ENCODE measurements at places on chromosomes 16 and 17. TPM values are rescaled to one million over a fixed set of nuclear protein-coding genes. Genes with fewer than 3 reads are reported as not detected.

The KCNH6 gene
- 0.57 TPM for total RNA-seq

The MPV17L gene
- total RNA-seq = 11.8 TPM

The TLCD2 gene
- total RNA-seq = 6.2 TPM

The KRT33B gene
- not detected for total RNA-seq

The LGALS9B gene
- total RNA-seq = not detected

GRCh38 chr16:8885674-8886592 is 3.8 kb downstream of the LITAFD start:
- peak; percentile 66 for DNase-seq
- peaks cover 4% of the 10 kb centered on the region for H3K36me3 ChIP-seq
- H3K27me3 ChIP-seq = no peaks in the 10 kb centered on the region
- no peak overlapping the region for H3K27ac ChIP-seq
- no peak overlapping the region for H3K4me3 ChIP-seq

DNA sequence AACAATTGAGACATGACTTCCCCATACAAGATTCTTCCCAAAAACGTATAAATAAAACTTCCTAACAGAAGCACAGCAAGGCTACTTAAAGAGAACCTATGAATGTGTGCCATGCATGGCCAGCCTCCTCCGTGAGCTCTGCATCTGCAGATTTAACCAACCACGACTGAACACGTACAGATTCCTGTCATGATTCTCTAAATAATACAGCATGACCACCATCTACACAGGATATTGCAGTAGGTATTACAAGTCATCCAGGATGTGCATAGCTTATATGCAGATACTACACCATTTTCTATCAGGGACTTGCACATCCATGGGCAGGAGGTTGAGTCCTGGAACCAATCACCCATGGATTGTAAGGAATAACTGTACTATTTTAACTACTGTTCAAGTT is 1.4 kb upstream of the QRICH2 start:
- H3K4me1 ChIP-seq = no peaks in the 10 kb centered on the region
- no peak for DNase-seq
- H3K27me3 ChIP-seq = no peaks in the 10 kb centered on the region

DNA sequence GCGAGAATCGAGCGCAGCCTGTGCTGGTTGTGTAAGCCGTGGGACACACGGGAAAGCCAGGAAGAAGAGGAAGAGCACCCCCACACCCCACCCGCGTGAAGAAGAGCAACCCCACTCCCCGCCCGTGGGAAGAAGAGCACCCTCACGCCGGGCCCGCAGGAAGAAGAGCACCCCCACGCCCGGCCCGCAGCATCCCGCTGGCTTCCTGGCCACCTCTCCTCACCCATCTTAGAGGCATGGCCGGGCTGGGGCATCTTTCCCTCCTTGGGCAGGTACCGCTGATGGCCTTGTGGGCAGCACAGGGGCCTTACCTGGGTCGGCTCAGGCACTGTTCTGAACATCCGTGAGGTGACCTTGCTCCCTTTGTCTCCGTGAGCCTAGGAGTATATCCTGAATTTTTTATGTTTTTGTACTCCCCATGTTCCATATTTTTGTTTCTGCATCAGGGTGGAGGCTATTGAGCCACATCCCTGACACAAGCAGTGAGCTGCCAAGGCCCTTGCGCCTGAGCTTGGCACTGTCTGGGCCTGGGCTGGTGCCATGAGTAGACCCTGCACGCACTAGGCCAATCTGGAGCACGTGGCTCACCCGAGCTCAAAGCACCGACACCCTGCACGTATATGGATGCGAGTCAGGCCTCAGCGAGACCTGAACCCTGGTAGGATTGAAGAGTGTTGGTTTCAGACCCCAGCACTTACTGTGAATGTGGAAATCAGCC is 71.4 kb upstream of the KCTD5 start:
- no peak overlapping the region for H3K4me3 ChIP-seq
- H3K27me3 ChIP-seq = no peaks in the 10 kb centered on the region
- H3K36me3 ChIP-seq = peaks cover 4% of the 10 kb centered on the region
- DNase-seq = no peak
- peak overlapping the region; percentile 63 for H3K27ac ChIP-seq
- no peaks in the 10 kb centered on the region for H3K4me1 ChIP-seq

DNA sequence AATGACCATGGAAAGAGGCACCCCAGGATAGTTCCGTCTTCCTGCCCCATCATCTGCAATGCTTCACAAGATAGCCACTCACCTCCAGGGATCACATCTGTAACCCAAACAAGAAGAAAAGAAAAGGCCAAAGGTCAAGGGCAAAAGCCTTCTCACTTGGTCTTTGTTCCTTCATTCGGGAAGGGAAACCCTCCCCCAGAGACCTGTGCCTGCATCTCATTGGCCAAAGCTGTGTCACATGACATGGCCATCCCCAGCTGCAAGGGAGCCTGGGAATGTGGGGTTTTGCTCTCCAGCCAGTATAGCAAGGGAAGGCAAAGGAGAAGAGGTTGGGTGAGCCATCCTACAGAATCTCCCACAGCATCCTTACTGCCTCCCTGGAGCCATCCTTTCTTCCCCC is 47.9 kb downstream of the NOL11 start:
- no peak overlapping the region for H3K27ac ChIP-seq
- H3K4me3 ChIP-seq = no peak overlapping the region
- DNase-seq = no peak

- H3K27ac ChIP-seq = peak overlapping the region; percentile 81
- no peak overlapping the region for H3K4me3 ChIP-seq
- peaks cover 57% of the 10 kb centered on the region for H3K4me1 ChIP-seq
- peaks cover 11% of the 10 kb centered on the region for H3K36me3 ChIP-seq
- H3K27me3 ChIP-seq = no peaks in the 10 kb centered on the region
Measured at GRCh38 chr17:41973408-41973811, 6.8 kb downstream of the CNP start.

- no peak overlapping the region for H3K4me3 ChIP-seq
- no peak for DNase-seq
- no peak overlapping the region for H3K27ac ChIP-seq
- H3K36me3 ChIP-seq = peaks cover 5% of the 10 kb centered on the region
- no peaks in the 10 kb centered on the region for H3K27me3 ChIP-seq
Measured at GRCh38 chr17:9473711-9474110, 101.9 kb downstream of the STX8 start.

DNA sequence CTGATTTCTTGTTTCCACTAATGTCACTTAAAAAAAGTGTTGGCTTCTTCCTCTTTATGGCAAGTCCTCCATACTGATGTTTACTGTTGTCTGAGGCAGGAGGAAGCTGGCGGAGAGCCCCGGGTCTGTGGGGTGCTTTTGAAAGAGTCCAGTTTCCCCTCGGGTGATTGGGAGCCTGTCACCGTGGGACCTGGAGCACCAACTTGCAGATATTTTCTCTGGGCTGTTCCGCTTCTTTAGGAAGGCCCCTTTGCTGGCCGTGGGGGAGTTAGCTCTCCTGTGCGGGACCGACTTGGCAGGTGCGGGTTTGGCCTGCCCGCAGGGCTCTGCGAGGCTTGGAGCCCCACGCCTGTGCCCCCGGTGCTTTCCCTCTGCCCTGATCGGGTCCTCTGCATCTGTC is 3.1 kb downstream of the BANP start:
- H3K27me3 ChIP-seq = no peaks in the 10 kb centered on the region
- H3K4me3 ChIP-seq = peak overlapping the region; percentile 10
- H3K27ac ChIP-seq = peak overlapping the region; percentile 45
- no peaks in the 10 kb centered on the region for H3K4me1 ChIP-seq

- peak; percentile 84 for DNase-seq
- no peaks in the 10 kb centered on the region for H3K4me1 ChIP-seq
- H3K27me3 ChIP-seq = no peaks in the 10 kb centered on the region
- H3K36me3 ChIP-seq = no peaks in the 10 kb centered on the region
- H3K27ac ChIP-seq = no peak overlapping the region
Measured at GRCh38 chr16:68590201-68590994, 51.3 kb downstream of the ZFP90 start.

GRCh38 chr17:39872751-39873150 is 4.7 kb downstream of the ZPBP2 start:
- H3K27me3 ChIP-seq = no peaks in the 10 kb centered on the region
- DNase-seq = no peak
- no peaks in the 10 kb centered on the region for H3K36me3 ChIP-seq
- no peak overlapping the region for H3K27ac ChIP-seq

DNA sequence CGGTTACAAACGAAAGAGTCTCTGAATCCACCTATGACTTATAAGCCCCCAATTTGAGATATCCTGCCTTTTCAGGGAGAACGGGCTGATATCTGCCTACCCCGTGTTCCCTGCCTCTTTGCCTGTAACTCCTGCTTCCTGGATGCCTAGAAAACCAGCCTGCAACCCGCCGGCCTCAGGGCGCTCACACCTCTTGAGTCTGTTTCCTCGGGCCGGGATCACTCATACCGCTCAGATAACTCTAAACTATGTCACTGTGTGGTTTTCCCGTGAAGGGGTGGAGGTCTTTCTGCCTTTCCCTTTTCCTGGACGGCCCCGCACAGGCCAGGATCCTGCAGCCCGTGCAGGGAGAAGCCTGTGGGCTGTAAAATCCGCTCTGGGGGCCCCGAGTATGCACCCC is 10.4 kb downstream of the RPUSD1 start:
- no peaks in the 10 kb centered on the region for H3K27me3 ChIP-seq
- H3K4me1 ChIP-seq = no peaks in the 10 kb centered on the region
- no peak overlapping the region for H3K4me3 ChIP-seq
- H3K27ac ChIP-seq = no peak overlapping the region
- DNase-seq = no peak
- H3K36me3 ChIP-seq = no peaks in the 10 kb centered on the region

GRCh38 chr17:77269696-77270681 is 129.2 kb downstream of the SEC14L1 start:
- H3K36me3 ChIP-seq = no peaks in the 10 kb centered on the region
- no peak overlapping the region for H3K27ac ChIP-seq
- H3K4me1 ChIP-seq = no peaks in the 10 kb centered on the region
- H3K4me3 ChIP-seq = no peak overlapping the region

DNA sequence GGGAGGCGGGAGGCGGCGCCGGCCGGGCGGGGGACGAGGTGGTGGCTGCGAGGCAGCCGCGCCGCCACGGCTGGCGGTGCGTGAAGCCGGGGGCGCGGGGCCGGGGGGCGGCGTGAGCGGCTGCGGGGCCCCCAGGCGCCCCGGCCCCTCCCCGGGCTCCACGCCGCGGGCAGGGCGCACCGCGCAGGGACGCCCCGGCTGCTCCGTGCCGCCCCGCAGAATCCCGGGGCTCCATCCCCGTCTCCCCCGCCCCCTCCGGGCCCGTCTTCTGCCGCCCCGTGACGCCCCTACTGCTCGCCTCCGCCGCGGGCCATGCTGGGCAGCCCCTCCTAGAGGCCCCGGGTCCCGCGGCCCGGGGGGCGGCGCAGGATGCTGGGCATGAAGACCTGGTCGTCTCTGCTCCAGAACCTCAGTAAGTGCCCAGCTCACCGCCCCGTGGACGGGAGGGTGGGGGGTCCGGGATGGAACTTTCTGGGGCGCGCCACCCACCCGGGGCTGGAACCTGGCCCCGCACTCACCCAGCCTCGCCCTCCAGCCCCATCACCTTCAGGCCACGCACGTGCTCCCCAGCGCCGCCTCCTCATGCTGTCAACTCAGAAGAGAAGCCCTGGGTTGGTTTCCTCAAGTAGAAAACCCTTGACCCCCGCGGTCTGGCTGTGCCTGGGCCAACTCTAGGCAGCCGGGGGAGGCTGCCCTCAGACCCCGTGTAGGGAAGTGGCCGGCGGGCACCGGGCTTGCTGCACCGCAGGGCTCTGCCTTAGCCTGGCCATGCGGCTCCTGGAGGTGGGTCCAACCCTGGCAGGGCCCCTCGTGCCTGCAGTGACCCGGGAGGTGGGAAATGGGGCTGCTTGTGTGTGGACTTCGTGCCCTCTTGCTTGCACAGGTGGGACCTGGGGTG is 150.2 kb upstream of the GSE1 start:
- no peak overlapping the region for H3K27ac ChIP-seq
- no peaks in the 10 kb centered on the region for H3K36me3 ChIP-seq
- H3K4me3 ChIP-seq = no peak overlapping the region
- peaks cover 14% of the 10 kb centered on the region for H3K4me1 ChIP-seq
- peak; percentile 80 for DNase-seq

DNA sequence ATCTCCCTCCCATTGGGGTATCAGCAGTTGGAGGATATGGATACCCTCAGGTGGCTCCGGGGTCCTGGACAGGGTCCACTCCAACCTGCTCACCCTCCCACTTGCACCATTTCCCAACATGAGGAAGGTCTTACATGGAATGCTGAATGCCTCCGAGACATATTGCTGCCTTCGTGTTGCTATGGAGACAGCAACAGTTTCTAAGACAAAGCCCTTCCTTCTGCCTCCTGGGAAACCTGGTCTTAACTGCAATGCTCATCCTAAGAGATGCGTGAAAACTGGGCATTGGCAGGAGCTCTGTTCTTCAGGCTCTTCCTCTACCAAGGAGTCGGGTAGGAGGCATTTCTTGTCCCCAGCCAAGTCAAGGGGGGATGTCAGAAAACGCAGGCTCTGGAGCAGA is 45.2 kb downstream of the ST3GAL2 start:
- no peaks in the 10 kb centered on the region for H3K27me3 ChIP-seq
- peaks cover 5% of the 10 kb centered on the region for H3K36me3 ChIP-seq
- no peaks in the 10 kb centered on the region for H3K4me1 ChIP-seq
- H3K4me3 ChIP-seq = no peak overlapping the region
- H3K27ac ChIP-seq = no peak overlapping the region

- no peaks in the 10 kb centered on the region for H3K27me3 ChIP-seq
- no peak overlapping the region for H3K4me3 ChIP-seq
- H3K4me1 ChIP-seq = no peaks in the 10 kb centered on the region
- no peak for DNase-seq
Measured at GRCh38 chr17:31452101-31452500, 60.6 kb downstream of the RAB11FIP4 start.

DNA sequence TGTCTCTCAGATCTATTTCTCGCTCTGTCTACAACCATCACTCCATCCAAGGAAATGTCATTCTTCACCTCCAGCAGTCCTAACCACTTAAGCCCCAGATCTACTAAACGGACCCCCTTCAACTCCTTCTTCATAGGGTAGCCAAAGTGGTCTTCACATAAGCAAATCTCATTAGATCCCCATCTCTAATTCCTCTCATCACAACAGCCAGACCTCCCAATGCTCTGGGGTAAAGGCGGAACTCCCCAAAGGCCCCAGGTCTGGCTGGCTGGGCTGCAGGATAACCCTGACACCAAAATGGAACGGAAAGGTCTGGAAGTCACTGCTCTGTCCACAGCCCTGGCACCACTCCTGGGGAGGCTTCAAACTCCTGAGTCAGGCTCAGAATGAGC is 11.1 kb downstream of the ST3GAL2 start:
- DNase-seq = no peak
- H3K27me3 ChIP-seq = no peaks in the 10 kb centered on the region
- peaks cover 41% of the 10 kb centered on the region for H3K4me1 ChIP-seq
- peak overlapping the region; percentile 4 for H3K4me3 ChIP-seq
- H3K27ac ChIP-seq = peak overlapping the region; percentile 93

DNA sequence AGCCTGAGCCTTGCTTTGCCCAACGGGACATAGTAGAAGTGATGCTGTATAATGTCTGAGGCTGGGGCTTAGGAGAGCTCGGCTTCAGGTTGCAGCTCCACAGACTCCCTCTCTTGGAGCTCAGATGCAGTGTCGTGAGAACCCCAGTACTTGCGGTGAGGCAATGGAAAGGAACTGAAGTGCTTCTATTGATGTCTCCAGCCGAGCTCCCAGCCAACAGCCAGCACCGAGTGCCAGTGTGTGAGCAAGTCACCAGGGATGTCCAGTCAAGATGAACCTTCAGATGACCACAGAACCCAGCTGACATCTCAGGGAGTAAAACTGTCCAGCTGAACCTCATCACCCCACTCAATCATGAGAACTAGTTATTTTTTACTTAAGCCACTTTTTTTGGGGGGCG is 268.1 kb downstream of the IRF8 start:
- no peaks in the 10 kb centered on the region for H3K36me3 ChIP-seq
- no peaks in the 10 kb centered on the region for H3K27me3 ChIP-seq
- no peaks in the 10 kb centered on the region for H3K4me1 ChIP-seq
- no peak overlapping the region for H3K4me3 ChIP-seq
